ENCODE measurements at places on chromosomes 13 and 19.

GRCh38 chr19:8304841-8305621, 3.1 kb downstream of the CD320 start:
- peak; percentile 96 for DNase-seq

GRCh38 chr19:4647676-4648644, 8.6 kb downstream of the TNFAIP8L1 start:
- peak; percentile 29 for DNase-seq

GRCh38 chr13:112248862-112249592, 127.1 kb upstream of the SPACA7 start:
- DNase-seq = peak; percentile 21

DNA sequence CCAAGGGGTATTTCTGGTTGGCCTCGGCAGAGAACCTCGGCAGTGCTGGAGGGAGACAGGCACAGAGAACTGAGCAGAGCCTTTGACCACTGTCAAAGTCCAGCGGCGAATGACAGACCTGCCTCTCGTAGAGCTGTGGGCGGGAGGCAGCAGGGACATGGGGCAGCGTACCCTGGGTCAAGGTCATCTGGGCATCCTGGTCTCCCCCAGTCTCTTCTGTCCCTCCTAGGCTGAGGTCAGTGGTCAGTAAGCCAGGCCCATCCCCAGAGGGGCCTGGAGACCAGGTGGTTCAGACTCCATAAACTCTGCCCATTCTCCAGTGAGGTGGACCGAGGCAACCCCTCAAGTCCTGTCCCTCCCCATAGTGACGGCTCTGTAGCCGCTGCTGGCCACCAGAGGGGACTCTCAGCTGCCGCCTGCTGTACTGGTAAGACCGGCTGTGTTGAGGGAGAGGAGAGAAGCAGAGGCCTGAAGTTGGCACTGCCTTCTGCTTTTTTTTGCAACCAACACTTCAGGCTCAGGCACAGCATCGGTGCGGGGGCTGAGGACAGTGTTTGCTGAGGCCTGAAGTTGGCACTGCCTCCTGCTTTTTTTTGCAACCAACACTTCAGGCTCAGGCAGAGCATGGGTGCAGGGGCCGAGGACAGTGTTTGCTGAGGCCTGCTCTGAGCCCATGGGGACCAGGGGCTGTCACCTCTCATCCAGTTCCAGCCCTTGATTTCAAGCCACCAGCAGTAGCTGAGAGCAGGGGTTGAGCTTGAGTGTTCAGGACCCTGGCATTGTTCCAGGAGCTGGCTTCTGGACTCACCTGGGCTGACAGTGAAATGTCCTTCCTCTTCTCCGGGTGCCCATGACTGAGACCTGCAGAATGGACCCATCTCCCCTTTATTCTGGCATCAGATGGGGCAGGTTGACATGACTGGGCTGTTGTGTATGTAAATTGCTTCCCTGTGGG, at the start of gene PGLYRP2:
Gene PGLYRP2 (minus strand): TSS at position 111 of the 955 bp plus-strand sequence. CDS start 130 bp downstream, outside the sequence.
- no peak for DNase-seq

GRCh38 chr13:109376936-109377335, 409.4 kb downstream of the IRS2 start:
- DNase-seq = no peak

- no peak for DNase-seq
Measured at GRCh38 chr19:6076675-6077463, 33.4 kb downstream of the RFX2 start.

- DNase-seq = no peak
Measured at GRCh38 chr13:30134578-30134977, 172.8 kb downstream of the KATNAL1 start.

DNA sequence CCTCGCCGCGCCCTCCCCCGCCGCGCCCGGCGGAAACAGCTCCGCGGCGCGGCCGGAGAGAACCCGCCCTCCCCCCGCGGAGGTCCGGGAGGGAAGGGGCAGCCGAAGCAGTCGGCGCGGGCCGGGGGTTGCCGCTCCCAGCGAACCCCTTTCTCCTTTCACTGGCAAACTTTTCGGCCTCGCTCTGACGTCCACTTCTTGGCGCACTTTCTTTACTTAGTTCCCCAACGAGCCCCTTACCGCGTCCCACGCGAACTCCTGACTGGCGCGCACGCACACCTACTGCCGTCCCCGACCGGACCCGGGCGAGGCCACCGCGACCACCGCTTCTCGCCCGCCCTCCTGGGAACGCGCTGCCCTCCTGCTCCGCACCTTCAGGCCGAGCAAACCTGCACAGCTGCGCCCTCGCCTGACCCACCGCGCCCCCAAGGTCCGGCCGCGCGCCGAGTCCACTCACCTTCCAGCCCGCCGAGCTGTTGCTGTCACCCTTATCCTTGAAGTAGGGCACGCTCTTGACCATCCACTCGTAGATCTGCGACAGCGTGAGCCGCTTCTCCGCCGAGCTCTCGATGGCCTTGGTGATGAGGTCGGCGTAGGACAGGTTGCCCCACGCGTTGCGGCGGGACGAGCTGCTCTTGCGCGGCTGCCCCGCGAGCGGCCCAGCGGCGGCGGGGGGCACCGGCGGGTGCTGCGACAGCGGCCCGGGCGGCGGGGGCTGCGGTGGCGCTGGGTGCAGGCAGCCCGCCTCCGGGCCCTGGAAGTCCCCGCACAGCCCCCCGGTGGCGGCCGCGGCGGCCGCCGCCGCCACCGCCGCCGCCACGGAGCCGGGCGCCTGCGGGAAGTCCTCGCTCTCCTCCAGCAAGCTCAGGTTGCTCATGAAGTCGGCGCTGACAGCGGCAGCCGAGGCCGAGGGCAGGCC, 1.1 kb downstream of the FOXO1 start:
- peak; percentile 57 for DNase-seq

- DNase-seq = no peak
Measured at GRCh38 chr19:43725468-43725867, 9.6 kb downstream of the IRGC start.

- no peak for DNase-seq
Measured at GRCh38 chr13:40528881-40529280, 137.6 kb downstream of the FOXO1 start.

GRCh38 chr19:55319785-55320184, 5.4 kb downstream of the TMEM150B start:
- peak; percentile 91 for DNase-seq

DNA sequence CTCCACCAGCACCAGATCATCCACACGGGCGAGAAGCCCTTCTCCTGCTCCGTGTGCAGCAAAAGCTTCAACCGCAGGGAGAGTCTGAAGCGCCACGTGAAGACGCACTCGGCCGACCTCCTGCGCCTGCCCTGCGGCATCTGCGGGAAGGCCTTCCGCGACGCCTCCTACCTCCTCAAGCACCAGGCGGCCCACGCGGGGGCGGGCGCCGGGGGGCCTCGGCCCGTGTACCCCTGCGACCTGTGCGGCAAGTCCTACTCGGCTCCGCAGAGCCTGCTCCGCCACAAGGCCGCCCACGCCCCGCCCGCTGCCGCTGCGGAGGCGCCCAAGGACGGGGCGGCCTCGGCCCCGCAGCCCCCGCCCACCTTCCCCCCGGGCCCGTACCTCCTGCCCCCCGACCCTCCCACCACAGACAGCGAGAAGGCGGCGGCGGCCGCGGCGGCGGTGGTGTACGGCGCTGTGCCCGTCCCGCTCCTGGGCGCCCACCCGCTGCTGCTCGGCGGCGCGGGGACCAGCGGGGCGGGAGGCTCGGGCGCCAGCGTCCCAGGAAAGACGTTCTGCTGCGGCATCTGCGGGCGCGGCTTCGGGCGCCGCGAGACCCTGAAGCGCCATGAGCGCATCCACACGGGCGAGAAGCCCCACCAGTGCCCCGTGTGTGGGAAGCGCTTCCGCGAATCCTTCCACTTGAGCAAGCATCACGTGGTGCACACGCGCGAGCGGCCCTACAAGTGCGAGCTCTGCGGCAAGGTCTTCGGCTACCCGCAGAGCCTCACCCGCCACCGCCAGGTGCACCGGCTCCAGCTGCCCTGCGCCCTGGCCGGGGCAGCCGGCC, 9.4 kb downstream of the ZNF784 start:
- DNase-seq = no peak

GRCh38 chr13:25588336-25589060, 216.7 kb downstream of the ATP8A2 start:
- DNase-seq = no peak

- no peak for DNase-seq
Measured at GRCh38 chr13:64410276-64411053, 2819.7 kb downstream of the PCDH9 start.

GRCh38 chr13:75830842-75831241, 194.7 kb downstream of the LMO7 start:
- no peak for DNase-seq

GRCh38 chr13:99985886-99986527, 4.4 kb downstream of the ZIC2 start:
- DNase-seq = no peak

DNA sequence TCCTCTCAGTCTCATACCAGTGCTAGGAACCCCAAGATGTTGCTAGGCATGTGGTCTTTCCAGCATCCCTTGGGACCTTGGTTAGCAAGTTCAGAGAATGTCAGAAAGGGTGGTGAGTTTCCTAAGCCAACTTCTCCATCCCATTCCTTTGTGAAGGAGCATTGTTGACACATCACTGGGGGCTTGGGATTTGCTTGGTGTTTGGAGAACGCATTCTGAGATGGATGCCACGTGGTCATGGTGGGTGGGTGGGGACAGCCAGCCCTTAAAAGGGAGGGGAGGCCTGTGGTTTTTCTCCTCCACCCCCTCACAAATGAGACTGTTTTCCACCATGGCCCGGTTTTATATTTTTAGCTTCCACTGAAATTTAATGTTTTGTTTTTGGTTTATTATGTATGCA, 83.3 kb upstream of the ZNF536 start:
- no peak for DNase-seq

GRCh38 chr13:36207672-36208071, 6.7 kb downstream of the SOHLH2 start:
- DNase-seq = no peak

DNA sequence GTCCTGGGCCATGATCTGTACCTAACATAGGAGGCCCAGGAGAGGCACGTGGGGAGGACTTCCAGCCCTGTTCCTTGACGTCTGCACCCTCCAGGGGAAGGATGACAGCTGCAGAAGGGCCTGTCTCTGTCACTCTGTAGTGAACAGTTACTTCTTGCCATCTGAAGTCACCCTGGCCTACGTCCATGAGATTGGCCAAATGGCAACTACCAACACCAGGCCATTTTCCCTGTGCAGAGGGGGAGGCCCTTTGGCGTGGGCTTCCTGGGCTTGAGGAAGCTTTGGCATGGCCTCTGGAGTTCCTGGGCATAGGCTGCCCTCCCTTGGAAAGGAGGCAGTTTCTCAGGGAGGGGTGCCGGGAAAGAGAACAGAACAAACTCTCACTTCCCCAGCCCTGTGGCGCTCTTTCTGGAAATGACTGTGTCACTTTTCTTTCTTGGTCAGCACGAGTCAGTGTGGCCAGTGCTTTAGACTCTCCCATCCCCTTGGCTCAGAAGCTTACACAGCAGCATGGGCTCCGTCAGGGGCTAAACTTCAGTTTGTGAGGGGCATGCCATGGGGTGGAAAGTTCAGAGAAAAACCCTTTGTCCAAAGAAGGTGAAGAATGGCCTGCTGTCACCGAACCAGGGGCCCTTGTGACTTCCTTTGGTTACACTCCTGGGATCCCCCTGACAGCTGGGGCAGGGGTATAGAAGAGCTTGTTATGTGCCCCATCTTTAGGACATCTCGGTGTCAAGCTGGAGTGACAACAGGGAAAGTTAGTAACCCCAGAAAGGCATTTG, 5.3 kb downstream of the CARM1 start:
- no peak for DNase-seq

- DNase-seq = peak; percentile 43
Measured at GRCh38 chr13:33610438-33611120, 207.4 kb upstream of the RFC3 start.

DNA sequence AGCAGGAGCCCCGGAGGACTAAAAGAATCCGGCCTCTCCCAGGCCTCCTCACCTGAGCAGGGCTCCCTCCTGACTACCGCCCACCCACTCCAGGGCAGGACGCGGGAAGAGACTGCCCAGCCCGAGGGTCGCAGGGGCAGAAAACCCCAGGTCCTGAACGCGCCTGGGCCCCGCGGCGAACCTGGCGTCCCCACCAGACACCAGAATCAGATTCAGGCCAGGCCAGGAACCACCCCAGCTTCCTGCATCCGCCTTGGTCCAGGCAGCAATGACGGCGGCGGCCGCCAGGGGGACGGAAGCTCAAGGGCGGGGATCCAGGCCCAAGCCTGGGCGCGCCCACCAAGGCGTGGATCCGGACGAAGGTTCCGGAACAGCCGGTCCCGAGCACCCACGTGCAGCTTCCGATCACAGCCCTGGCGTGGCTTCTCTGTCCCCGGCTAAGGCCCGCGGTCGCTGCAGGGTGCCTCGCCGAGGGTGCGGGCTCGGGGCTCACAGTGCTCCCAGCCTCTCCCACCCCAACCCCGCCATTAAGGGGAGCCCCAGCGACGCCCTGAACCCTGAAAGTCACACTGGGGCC, 3.6 kb downstream of the LGALS7 start:
- DNase-seq = peak; percentile 78

DNA sequence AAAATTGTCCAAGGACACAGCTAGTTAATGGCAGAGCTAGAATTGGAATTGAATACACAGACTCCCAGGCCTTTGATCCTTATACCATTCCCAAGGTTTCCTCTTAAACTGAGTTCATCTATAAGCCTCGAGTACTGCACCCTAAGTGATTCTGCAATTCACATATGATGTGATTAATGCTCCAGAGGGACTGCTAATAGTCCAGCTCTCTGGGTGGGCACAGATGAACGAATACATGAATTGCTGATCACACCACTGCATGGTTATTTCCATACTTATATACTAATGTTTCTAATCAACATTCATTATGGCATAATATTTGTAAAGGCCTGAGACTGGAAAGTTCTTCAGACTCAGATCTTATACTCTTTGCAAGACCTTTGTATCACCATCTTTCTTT, 101.8 kb downstream of the NUFIP1 start:
- no peak for DNase-seq
